Muscle of back (tissue), 13 donors: ENCODE measurements at places on chromosomes 3 and 15. TPM values are rescaled to one million over a fixed set of nuclear protein-coding genes. Genes with fewer than 3 reads are reported as not detected.

Gene PLSCR2
- polyA plus RNA-seq = not detected

GRCh38 chr3:177375316-177375715 lies 178.0 kb upstream of the TBL1XR1 start:
- DNase-seq = no peak

GRCh38 chr3:122497425-122497824 lies 17.3 kb downstream of the KPNA1 start:
- no peak for DNase-seq

GRCh38 chr3:142542054-142542453 lies 36.5 kb downstream of the ATR start:
- no peak for DNase-seq

DNA sequence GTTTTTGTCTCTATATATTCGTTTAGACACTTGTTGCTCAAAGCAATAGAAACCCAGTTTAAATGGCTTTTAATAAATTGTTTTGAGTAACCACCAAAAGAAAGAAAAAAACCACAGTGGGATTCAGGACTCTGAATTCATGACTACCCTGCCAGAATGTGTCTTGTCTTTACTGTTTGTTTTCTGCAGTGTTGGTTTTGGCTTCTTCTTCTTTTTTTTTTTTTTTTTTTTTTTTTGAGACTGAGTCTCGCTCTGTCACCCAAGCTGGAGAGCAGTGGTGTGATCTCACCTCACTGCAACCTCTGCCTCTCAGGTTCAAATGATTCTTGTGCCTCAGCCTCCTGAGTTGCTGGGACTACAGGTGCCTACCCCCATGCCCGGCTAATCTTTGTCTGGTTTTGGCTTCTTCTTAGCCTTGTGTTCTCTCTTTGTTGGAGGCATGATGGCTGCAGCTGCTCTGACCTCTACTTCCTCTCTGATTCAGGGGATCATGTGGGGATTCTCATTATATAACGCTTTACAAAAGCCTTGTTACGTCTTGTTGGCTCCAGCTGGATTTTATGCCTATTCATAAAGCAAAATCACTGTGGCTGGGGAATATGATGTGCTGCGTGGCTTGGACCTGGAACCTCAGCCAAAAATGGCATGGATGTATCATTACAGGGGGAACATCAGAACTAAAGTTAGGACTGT lies 54.0 kb downstream of the PLS1 start:
- DNase-seq = no peak

DNA sequence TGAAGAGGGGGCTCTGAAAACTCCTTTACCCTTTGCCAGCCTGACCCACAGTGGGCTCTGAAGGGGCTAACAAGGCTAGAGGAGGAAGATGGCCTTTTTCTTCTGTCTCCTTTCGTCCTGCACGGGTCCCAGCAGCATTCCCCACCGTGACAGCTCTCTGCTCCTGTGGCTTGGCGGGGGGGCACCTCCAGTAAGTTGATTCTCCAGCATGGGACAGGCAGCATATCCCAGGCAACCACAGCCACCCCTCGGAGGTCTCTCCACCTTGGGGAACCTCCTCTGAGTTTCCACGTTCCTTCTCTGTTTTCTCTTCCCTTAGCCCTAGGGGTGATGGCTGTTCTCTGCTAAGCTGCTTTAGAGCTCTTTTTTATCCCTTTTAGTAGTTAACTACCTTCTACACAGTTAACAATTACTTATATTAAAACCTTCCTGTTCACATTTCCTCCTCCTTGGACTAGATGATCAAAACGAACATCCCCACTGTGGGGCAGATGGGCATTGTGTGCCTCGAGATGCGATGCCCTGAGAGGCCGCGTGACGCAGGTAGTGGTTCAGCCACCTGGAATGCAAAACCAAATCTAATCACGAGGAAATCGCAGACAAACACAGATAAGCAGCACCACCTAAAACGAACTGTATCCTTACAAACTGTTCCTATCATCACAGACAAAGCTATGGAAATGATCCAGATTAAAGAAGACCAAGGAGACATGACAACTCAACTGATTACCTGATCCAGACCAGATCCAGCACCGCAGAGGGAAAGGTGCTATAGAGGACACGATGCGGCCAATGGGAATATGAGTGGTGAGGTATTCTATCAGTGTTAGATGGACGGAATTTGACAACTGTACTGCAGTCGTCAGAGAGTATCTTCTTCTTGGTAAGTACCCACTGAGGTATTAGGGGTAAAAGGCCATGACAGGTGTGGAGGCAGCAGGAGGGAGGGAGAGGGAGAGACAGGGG lies 27.7 kb downstream of the TSPAN3 start:
- DNase-seq = no peak

GRCh38 chr15:100658895-100659294 lies 56.5 kb downstream of the ASB7 start:
- DNase-seq = no peak

DNA sequence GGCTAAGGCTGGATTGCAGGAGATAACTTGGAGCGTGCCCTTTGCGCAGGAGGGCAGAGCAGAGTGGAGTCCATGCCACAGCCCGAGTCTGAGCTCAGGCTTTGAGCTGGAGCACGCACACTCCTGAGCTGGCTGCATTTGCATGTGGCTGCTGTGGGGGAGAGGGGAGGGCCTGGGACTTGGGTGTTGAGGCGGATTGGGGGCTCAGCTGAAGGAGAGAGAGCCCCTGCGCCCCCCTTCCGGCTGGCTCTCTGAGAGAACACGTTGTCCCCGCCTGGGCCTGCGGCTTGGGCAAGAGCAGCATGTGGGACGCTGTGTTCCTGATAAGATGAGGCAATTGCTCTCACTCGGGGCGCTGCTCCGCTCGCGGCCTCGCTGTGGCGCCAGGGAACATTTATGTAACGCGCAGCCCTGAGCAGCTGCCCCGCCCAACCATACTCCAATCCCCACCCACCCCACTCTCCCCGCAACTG lies 39.1 kb downstream of the KLF13 start:
- DNase-seq = peak; percentile 66

Gene PLD1
- 14.9 TPM for polyA plus RNA-seq

Gene SEMA3G
- 14.3 TPM for polyA plus RNA-seq

DNA sequence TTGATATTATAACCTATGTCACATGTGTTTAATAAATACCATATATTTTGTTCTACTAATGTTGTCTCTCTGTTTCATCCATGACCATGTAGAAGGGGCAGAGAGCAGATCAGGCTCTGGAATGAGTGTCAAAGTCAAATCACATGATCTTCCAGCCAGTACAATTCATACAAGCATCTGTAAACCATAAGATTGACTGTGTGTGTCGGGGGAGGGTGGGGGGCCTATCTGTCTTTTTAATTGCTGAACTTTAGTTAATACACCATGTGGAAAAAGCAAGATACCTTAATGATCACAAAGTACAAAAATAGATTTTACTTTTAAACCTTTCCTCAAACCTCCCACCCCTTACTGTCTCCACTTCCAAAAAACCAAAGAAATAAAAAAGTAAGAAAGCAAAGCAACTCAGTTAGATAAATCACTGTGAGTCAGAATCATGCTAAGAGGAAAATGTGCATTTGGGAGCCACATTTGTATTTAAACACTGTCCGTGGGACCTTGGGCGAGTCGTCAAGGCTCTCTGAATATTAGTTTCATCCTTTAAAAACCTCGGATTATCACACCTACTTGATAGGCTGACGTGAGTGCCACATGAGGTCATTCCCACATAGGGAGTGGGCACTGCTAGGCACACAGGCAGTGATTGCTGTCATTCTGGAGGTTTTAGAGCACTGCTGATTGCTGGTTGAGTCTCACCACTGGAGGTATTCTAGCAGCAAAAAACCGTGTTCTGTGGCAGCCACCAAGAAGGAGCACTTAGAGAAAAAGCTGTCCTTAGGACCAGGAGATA lies 21.0 kb upstream of the POLR2M start:
- DNase-seq = no peak

DNA sequence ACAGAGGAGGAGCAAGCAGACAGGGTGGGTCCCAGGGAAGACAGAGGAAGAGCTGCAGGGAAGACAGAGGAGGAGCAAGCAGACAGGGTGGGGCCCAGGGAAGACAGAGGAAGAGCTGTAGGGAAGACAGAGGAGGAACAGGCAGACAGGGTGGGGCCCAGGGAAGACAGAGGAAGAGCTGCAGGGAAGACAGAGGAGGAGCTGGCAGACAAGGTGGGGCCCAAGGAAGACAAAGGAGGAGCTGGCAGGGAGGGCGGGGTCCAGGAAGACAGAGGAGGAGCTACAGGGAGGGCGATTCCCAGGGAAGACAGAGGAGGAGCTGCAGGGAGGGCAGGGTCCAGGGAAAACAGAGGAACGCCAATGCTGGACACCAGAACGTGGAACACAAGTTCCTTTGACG lies 66.5 kb downstream of the PLXNA1 start:
- DNase-seq = no peak

Gene SERINC4
- 0.83 TPM for polyA plus RNA-seq
